ENCODE measurements at places on chromosomes 7 and 10.

- DNase-seq = no peak
These were observed 243.8 kb downstream of the DYNC1I1 start for GRCh38 chr7:96016056-96016586.

GRCh38 chr10:121317374-121317773 is 280.9 kb downstream of the FGFR2 start:
- DNase-seq = no peak

DNA sequence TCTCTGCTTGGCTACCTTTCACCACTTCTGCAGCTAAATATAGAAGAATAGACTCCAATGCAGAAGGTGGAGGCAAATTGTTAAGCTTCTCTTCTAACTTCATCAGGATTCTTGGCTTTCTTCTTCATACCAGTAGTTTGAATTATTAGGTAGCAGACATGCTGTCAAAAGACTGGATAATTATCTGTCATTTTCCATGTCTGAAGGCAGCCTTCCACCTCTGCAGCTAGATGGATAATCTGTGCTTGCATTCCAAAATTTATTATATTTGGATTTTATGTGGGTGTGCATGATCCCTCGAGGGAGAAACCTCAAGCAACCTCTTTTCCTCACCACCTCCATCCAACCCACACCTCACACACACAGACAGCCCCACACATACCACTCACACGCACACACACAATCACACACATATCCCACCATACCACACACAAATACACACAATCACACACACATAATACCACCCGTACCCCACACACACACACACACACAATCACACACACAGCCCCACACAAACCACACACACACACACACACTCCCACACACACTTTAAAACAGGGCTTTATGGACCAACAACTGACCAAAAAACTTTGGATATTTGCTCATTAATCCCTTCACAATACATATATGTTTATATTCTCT is 145.0 kb downstream of the C7orf25 start:
- DNase-seq = no peak

- no peak for DNase-seq
These were observed 452.3 kb downstream of the DNAJB6 start for GRCh38 chr7:157789094-157789493.

DNA sequence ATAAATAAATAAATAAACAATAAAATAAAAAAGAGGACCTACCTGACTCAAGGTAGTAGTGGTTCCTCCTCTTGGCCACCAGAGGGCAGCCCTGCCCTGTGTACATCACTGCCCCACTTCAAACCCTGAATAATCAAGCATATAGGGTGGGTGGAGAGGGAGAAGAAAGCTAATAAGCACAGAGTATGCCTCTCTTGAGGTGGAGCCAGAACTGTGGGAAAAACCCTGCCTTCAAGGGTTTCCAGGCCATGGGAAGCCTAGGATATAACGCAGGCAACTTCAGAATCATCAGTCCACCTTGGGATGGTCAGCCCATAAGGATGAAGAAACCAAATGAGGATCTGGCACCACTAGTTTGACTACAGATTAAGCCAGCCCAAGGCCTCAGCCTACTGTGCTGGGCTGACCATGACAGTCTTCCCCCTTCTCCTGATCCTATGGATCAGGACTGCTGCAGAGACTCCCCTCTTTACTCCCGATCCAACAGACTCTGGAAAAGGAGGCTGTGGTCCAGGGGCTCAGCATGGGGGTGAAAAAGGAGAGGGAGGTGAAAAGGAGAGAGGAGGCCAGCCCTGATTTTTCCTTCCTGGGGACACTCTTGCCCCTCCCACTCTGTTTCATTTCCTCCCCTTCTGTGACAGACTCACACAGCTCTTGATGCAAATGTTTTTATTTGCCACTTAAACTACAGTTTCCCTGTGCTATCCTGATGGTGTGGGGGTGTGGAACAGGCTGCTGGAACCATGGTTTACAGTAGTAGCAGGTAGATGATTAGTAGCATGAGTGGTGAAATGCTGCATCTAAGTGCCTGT is 10.1 kb downstream of the AVPI1 start:
- DNase-seq = peak; percentile 48

- DNase-seq = no peak
These were observed 25.5 kb downstream of the LRRC4 start for GRCh38 chr7:128005759-128006159.

Data from NCI-H146 (cell line).